Stimulated activated CD8-positive, alpha-beta memory T cell treated with anti-CD3 and anti-CD28 coated beads, Interleukin-7, amount 100 ng/mL, for 4 hours (primary cell): ENCODE measurements at places on chromosomes 6 and 20.

DNA sequence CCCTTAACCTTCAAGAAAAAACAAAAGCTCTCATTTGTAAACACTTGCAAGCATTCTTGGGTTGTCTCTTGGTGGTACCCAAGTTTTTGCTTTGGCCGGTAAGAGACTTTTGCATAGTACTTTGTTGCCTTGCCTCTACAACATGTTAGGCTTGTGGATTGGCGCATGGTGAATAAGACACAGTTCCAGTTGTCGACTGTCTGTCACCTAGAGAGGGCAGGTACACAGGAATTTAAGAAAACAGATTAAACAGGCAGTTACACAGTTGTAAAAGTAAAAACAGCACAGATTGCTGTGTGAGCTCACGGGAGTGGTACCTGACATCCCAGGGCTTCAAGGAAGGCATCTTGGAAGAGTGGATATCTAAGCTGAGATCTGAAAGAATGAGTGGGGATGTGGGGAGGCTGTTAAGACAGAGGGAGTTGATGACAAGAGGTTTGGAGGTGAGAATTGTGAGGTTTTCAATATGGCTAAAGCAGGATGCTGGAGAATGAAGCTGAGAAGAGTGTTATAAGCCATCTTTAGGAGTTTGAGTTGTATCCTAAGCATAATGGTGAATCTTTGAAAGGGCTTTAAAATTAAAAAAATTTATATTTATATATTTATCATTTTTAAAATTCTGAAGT lies 19.2 kb downstream of the UTRN start:
- DNase-seq = no peak

DNA sequence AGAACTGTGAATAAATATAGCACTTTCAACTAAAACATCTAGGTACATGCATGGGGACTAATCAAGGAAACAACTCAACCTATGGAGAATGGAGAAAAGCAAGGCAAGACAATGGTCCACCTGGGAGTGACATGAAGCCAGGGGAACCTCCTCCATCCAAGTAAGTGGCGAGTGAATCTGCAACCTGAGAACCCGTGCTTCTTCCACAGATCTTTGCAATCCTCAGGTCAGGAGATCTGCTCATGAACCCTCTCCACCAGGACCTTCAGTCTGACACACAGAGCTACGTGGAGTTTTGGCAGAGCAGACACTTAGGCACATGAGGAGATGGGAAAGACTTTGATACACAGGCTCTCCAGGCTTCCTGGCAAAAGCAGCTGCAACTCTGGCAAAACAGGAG lies 58.8 kb upstream of the KHDRBS2 start:
- no peak for DNase-seq

DNA sequence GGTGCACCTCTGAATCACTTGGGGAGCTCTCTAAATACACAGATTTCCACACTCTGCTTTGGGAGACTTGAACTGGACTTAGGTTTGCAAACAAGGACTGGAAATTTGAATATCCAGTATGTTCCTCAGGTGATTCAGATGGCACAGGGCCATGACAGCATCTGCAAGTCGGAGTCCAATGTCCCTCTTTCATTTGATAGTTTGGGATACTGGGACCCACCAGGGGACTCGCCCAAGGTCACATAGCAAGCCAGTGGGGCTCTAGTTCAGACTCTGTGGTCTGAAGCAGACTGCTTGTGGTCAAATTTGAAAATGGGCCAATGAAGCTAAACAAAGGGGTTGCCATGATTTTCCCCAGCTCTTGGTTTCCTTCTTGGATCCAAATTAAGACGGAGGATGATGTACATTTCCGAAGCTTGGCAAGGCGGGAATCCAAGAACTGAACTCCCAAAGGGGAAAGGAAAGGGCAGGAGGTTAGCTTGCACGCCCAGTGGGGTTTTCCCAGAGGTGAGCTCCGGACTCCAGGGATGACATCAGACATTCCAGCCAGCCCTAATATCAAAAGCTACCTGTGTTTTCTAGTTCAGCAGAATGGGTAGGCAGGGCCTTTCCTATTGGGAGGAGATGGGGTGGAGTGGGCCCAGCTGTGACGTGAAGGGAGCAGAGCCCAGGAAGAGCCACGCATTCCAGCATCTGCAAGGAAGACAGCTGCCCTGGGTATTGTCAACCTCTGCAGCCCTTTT lies 3.4 kb upstream of the SYS1 start:
- no peak for DNase-seq

GRCh38 chr6:3788408-3789017 lies 37.0 kb upstream of the PXDC1 start:
- no peak for DNase-seq

- DNase-seq = no peak
Measured at GRCh38 chr6:46440641-46441040, 50.6 kb downstream of the RCAN2 start.

DNA sequence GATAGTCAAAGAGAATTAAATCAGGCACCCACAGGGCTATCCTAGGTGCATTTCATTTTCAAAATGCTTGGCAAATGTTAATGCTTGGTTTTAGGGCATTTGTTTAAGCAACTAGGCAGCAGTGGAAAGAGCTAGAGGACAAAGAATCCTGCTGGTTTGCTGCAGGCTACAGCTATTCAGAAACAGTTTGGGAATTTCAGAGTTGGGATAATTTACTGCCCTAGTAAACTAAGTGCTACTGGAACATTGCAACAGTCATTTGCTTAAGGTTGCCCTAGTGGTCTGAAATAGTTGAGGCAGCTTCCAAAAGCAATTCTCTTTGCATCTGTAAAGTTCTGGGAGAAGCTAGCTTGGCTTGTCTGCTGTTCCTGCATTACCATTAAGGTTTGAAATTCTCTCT lies 312.7 kb downstream of the LAMA2 start:
- DNase-seq = no peak

- DNase-seq = peak; percentile 67
Measured at GRCh38 chr6:42782689-42783176, 881 bp downstream of the BICRAL start.

DNA sequence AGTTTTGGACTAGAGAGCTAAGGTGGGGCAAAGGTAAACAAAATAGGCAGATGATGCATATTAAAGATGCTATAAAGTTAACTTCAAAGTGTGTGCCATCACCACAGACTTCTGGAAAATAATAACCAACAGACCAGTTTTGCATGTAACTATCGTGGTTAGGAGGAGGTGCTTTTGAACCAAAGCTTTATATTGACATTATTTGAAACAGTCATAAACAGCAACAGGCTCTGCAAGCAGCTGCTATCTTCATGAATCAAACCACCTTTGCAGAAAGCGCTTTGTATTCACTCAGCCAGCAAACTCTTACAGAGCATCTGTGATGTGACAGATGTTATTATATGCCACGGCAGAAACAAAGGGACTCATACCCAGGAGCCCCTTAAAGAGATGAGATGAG lies 81.9 kb downstream of the CRYBG1 start:
- DNase-seq = no peak

GRCh38 chr20:56487216-56487615 lies 18.8 kb downstream of the RTF2 start:
- DNase-seq = no peak

DNA sequence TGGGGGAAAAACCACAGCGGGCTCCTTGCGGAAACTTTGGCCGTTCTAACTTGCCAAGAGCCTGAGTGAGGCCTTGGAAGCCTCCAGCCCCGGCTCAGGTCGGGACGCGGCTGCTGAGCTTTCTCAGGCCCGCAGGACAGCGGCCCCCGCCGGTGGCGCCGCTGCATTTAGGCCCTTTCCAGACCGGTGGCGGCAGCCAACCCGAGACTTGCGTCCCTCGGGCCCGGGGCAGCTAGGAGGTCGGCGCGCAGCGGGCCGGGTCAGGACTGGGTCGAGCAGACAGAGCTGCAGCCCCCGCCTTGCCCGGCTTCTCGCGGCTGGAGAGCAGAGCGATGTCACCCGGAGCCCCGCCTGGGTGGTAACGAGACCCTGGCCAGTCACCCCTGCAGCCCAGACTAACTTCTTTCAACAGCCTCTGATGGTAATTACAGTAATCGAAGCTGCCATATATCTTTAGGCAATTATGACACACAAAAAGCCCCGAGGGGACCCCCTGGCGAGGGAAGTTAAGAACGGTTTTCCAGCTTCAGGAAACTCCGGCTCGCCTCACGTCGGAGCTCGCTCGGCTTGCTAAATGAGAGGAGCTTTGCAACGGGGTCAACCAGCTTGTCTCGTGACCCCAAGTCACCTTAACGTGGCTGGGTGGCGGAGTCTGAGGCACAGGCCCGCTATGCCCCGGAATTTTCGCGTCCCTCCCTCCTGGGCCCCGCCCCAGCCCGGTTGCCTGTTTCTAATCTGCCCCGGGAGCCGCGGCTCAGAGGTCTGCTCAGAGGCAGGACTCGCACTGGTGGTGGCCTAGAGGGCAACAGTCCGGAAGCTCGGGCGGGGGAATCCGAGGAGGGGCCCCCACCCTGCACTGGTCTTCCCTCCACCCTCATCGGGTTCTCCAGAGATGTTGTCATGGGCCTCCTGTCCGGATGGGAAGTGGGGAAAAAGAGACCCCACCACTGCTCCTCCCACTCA lies 3.0 kb downstream of the NR2E1 start:
- no peak for DNase-seq

- no peak for DNase-seq
Measured at GRCh38 chr20:11032611-11033010, 358.8 kb upstream of the JAG1 start.

- DNase-seq = no peak
Measured at GRCh38 chr6:83556871-83557270, 44.5 kb downstream of the PRSS35 start.

GRCh38 chr6:152122434-152122833 lies 315.0 kb downstream of the ESR1 start:
- DNase-seq = no peak
